ENCODE measurements at places on chromosomes 3 and 15.

GRCh38 chr15:44158111-44158510, 37.0 kb downstream of the FRMD5 start:
- DNase-seq: no peak

DNA sequence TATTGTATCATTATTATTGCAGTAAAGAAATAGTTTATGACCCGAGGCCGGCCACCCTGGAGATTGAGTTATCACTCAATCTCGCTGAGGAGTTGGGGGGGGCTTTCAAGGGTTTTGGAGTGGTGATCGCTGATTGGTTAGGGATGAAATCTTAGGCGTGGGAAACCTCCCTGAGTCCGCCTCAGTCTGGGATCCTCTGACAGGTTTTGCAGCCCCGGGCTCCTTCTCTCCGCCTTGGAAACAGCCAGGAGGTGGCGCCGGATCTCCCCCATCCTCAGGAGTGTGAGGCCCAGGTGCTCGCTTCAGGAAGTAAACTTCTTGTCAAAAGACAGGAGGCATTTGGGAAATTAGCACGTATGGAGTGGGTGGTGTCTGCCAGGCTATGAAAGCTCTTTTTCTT, 41.1 kb upstream of the SEC61A1 start:
- DNase-seq: peak; percentile 34

GRCh38 chr15:87609474-87609873, 647.1 kb downstream of the NTRK3 start:
- no peak for DNase-seq

DNA sequence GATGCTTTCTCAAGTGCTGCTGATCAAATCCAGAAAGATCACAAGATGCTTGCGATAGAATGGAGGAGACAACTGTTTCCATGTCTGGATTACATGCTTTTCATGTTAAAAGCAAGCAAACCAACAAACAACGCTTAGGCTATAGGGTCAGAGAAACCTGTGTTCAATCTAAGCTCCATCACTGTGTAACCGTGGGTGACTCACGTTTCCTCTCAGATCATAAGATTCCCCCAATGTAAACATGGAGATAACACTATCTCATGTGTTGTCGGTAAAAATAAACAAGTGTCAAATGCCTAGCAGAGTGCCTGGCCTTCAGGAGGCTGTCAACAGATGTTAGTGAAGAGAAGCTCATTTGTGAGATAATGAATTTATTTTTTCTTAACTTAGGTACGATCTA, 907.8 kb downstream of the NTRK3 start:
- no peak for DNase-seq

GRCh38 chr15:50773389-50773788, 7.9 kb upstream of the SPPL2A start:
- no peak for DNase-seq

GRCh38 chr3:117719316-117719926, 1009.8 kb downstream of the TUSC7 start:
- DNase-seq: no peak

GRCh38 chr3:103906304-103906703, 1460.4 kb upstream of the ALCAM start:
- no peak for DNase-seq

GRCh38 chr15:85961821-85962220, 117.8 kb upstream of the AGBL1 start:
- DNase-seq: no peak

DNA sequence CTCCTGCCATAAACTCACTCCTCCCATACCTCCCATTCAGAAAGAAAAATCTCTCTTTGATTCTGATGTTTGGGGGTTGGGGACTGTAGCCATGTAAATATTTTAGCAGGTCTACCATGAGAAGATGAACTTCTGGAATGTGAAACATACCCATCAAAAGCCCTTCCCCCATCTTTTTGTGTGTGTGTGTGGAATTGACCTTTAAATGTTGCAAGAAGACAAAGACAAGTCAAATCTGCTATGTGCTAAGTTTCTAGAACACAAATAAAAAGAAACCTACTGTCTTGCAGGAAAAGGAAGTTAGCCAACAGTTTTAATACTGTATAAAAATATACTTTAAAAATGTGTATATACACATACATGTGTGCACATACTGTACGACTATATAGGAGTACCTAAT, 29.7 kb upstream of the USP50 start:
- DNase-seq: no peak

DNA sequence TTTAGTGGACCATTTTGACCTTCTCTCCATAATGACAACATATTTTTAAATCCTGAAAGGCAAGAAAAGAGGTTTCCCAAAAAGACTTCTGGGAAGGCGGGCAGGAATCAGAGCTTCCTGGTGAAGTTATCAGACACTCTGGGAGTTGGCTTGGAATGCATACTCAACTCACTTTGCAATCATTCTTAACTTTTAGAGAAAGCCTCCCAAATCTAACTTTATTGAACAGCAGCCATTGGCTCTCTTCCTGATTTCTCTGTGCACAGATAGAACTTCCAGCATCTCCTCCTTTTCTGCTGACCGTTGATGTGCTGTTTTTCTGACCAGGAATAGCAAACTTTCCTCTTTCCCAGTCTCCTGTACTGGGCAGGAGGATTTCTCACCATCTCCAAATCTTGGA, 44.6 kb downstream of the PLCL2 start:
- DNase-seq: no peak

DNA sequence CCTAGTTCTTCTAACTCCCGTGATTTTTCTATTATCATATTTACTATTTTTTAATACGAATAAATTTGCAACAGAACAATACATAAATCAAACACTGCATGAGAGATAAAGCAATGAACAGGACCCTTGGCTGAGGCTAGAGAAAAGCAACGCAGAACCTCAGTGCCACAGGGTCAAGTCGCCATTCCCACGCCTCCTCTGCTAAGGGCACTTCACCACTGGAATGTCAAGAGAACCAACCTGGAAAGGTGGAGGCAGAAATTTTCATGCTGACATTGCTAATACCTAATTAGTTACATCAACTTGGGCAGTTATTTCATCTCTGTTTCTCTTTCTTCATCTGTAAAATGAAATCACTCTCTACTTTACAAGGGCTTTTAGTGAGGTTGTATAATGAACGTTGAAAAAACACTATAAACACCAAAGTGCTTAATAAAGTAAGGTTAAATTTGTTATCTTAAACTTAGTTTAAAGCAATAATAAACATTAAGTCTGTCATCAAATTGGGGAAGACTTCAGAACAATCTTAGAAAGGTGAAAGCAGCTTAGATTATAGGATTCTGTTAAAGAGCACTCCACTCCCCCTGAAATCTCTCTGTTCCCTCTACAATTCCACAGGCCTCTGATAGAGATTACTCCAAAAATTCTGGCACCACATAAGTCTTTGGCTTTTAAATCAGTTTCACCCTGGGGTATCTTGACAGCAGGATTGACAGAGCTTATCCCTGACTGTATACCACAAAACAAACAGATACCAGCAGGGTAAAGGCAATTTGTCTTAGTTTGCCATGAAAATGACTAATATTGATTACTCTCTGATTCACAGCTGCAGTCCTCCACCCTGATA, 41.9 kb downstream of the PLCH1 start:
- no peak for DNase-seq

DNA sequence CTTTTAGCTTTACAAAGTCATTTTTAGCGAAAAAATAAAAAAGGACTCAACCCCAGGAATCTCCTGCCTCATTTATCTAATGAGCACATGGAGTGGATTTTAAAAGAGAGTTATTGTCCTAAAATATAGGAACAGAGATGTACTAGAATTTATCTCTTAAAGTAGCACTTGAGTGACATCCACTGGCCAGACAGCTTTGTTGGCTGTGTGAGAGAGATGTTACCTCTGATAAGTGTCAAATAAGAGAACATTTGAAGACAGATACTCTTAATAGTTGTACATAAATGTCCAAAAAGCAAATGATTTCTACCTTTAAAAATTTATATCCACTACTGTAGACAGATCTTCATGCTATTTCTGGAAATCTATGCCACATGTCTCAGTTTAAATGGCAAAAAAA, 12.3 kb upstream of the MFSD1 start:
- no peak for DNase-seq

- no peak for DNase-seq
Measured at GRCh38 chr3:124424396-124424795, 305.9 kb upstream of the UMPS start.

- DNase-seq: no peak
Measured at GRCh38 chr3:134057006-134057653, 27.4 kb upstream of the SLCO2A1 start.

DNA sequence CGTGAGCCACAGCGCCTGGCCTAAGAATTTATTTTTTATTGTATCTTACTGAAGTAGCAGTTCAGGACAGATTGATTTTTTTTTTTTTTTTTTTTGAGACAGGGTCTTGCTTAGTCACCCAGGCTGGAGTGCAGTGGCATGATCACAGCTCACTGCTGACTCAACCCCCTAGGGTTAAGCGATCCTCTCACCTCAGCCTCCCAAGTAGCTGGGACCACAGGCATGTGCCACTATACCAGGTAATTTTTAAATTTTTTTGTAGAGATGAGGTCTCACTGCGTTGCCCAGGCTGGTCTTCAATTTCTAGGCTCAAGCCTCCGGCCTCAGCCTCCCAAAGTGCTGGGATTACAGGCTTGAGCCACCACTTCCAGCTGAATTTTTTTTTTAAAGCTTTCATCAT, 99.8 kb upstream of the HERC1 start:
- DNase-seq: no peak

GRCh38 chr15:78353093-78353492, 12.9 kb downstream of the CRABP1 start:
- DNase-seq: no peak

- no peak for DNase-seq
Measured at GRCh38 chr3:72278349-72279067, 493.6 kb upstream of the PROK2 start.

DNA sequence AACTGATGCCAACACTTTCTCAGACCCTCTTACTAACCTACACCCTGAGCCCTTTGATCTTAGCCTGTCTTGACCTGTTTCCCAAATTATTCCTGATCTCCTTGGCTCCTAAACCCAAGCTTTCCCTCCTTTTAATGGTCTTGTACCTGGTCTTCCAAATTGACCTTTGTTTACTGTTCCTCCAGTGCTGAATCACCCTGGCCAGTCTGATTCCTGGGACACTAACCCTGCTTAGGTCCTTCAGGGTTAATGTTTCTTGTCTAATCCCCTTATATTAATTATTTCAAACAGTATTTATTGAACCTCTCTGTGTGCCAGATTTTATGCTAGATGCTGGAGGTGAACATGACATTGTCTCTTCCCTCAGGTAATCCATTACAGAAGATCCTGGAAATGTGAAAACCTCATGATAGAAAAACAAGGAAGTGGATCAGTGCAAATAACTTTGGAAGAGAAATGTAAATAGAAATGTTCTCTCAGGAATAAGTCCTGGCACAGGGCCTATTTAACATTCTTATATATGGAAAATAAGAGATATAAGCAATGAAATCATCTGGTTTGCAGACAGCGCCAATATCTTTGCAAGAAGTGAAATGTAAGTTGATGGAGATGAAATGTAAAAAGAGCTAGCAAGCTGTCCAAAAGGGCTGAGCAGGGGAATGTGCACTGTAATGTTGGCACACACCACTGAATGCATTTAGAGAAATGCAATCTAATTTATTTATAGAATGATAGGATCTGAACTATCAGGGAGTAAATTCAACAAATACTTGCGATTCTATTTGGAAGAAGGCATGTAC, 20.7 kb downstream of the HGD start:
- DNase-seq: no peak

DNA sequence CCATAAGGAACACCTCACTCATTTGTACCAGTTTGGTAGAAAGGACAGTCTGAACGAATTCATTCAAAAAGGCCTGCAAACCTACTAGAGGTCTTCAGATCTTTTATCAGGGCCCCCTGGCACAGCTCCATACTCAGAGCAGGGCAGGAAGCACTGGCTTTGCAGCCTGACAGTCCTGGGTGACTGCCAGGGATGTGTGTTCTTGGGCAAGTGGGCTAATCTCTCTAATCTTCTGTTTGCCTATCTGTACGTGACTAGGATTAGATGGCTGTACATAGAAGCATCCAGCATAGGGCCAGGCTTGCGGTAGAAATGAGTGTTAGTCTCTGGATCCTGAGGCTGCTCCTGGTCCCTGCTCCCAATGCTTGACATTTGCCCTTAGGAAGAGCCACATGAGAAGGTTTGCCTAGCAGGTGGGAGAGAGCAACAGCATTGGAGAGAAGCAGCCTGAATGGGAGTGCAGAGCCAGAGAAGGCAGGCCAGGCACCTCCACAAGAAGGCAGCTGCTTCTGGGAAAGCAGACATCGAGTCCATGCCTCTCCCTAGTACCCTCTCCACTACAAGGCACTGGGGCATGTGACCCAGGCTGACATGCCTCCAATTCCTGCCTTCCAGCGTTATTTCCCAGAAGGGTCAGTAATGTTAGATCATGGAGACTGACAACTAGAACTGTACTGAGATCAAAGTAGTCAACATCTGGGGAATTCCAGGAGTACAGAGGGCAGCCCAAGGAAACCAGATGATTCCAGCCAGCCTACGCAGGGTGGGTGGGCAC, 1.0 kb upstream of the CXCR6 start:
- DNase-seq: peak; percentile 20

DNA sequence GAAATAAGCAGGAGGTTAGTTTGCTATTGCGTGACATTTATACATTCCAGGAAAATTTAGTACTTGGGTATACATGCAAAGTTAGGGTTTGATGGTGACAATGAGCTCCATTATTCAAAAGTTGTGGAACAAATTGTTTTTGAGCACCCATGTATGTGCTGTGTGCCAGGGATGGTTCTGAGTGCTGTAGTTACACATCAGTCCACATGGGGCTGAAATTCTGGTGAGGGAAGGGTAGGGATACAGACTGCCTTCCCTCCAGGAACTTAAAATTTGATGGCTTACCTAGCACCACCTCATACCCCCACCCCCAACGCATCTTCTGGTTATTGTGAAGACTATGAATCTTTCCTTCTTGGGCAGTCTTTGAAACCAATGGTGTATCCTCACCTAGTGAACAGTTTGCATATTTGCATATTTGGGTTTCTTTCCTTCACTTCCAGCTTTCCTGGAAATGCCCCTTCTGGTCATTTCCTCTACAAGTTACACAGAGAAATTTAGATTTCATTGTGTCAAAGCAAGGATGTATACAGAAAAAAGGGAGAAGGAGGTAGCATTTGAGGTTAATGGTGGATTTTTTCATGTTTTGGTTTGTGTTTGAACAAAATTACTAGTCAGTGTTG, 222.0 kb upstream of the IL12A start:
- no peak for DNase-seq

- no peak for DNase-seq
Measured at GRCh38 chr3:100896994-100897393, 96.2 kb downstream of the ABI3BP start.

- no peak for DNase-seq
Measured at GRCh38 chr3:13134166-13134878, 61.1 kb upstream of the IQSEC1 start.

- no peak for DNase-seq
Measured at GRCh38 chr3:154178172-154178571, 57.0 kb downstream of the ARHGEF26 start.

DNA sequence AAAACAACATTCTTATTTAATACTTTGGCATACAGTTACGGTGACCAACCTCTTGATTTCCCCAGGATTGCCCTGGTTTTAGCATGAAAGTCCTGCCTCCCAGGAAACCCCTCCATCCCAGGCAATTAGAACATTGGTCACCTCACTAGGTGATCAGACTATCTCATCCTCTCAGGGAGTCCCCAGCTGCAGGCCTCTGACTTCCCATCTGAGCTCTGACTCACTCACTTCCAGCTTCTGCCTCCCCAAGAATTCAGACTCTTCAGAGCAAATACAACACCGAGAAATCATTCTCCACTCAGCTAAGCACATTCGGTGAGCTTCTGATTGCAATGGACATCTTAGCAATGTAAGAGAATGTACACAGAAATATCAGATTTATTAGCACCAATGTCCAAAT, 92.4 kb upstream of the HES1 start:
- DNase-seq: no peak

- no peak for DNase-seq
Measured at GRCh38 chr3:40379674-40380306, 7.2 kb upstream of the ENTPD3 start.

Measured in activated T-cell treated with anti-CD3 and anti-CD28 coated beads, Interleukin-2, amount 50 U/mL, for 48 hours (primary cell).